ENCODE measurements at places on chromosomes 1 and 21.
A peak's percentile ranks its signal among the peaks of the same experiment; 100 is the strongest.

DNA sequence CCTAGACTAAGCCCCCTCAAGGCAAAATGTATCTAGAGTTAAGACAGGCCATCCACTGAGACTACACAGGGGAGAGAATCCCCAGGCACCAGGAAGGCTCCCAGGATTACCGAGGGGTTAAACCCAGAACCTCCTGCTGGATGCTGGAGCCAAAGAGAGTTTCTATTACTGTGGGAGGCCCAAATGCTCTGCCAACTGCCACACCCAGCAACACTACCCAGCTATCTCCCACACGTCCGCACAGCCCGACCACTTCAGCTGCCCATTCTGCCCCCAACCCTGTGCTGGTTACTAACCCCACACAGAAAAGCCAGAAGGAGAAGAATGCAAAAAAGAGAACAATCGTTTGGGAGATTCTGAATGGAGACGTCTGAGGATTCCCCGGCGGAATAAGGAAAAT, 63.6 kb downstream of the CD46 start:
- no peak for DNase-seq

GRCh38 chr1:85611425-85611824, 30.9 kb downstream of the CCN1 start:
- no peak for DNase-seq

GRCh38 chr1:67169496-67169895, 3.2 kb downstream of the IL23R start:
- DNase-seq = no peak

DNA sequence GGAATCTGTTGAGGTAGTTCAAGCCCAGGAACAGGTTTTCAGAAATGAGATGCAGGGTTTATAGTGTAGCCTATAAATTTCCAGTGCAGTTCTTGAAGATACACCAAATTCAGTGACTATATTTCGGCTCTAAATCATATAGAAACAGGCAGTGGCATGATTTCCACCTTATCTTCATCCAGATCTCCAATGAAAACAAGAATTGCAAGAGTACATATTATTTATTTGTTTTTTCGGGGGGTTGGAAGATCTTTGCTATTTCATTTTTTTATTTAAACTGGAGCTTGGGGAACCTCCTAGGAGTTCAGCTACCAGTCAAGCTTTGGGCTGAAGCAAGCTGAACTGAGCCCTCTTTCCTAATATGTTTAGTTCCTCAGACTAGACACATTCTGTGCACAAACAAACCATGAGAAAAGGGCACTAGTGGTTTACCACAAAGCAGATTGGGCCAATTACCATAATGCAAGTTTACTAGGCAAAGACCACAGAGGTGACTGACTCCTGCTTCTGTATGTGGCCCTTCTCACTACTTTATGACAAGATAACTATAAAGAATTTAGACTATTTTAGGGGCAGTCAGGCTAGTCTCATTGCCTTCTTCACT, 68.5 kb downstream of the RGS2 start:
- no peak for DNase-seq

DNA sequence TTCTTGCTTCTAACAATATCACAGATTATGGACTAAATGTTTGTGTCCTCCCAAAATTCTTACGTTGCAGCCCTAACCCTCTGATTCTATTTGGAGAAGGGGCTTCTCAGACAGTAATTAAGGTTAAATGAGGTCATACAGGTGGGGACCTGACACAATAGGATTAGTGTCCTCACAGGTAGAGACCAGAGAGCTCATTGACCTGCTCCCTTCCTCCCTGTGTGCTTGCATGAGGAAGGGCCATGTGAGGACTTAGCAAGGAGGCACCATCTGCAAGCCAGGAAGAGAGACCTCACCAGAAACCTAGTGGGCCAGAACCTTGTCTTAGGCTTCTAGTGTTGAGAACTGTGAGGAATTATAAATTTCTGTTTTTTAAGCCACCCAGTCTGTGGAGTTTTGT, 322.6 kb downstream of the SMYD3 start:
- no peak for DNase-seq

- DNase-seq = no peak
Measured at GRCh38 chr1:94093996-94094395, 27.0 kb downstream of the ABCA4 start.

- no peak for DNase-seq
Measured at GRCh38 chr1:21523297-21523813, 14.1 kb downstream of the ALPL start.

DNA sequence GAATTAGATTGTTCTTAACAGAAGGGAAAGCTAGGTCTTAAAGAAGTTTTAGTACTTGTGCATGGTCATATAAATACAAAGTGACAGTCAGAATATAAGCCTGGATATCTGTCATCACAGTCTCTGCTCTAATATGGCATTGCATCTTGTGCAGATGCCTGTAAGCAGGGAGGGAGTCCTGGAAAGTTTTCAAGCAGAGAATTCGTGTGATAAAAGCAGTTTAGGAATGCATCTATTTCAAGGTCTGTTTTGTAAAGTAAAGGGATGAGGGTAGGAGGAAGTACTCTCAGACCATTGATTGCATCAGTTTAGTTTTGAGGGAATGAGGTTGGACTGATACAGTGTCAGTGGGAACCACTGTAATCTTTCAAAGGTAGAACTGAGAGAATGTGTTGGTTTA, 30.6 kb downstream of the IARS2 start:
- no peak for DNase-seq

DNA sequence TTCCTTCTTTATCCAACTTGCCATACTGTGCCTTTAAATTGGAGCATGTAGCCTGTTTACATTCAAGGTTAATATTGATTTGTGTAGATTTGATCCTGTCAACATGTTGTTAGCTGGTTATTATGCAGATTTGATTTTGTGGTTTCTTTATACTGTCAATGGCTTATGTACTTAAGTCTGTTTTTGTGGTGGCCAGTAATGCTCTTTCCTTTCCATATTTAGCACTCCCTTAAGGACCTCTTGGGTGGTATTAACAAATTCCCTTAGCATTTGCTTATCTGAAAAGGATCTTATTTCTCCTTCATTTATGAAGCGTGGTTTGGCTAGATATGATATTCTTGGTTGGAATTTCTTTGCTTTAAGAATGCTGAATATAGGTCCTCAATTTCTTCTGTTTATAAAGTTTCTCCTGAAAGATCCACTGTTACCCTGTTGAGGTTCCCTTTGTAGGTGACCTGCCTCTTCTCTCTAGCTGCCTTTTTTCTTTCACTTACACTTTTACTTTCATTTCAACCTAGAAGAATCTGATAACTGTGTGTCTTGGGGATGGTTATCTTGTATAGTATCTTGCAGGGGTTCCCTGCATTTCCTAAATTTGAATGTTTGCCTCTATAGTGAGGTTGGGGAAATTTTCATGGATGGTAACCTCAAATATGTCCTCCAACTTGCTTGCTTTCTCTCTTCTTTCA, 86.9 kb upstream of the NEGR1 start:
- DNase-seq = no peak

DNA sequence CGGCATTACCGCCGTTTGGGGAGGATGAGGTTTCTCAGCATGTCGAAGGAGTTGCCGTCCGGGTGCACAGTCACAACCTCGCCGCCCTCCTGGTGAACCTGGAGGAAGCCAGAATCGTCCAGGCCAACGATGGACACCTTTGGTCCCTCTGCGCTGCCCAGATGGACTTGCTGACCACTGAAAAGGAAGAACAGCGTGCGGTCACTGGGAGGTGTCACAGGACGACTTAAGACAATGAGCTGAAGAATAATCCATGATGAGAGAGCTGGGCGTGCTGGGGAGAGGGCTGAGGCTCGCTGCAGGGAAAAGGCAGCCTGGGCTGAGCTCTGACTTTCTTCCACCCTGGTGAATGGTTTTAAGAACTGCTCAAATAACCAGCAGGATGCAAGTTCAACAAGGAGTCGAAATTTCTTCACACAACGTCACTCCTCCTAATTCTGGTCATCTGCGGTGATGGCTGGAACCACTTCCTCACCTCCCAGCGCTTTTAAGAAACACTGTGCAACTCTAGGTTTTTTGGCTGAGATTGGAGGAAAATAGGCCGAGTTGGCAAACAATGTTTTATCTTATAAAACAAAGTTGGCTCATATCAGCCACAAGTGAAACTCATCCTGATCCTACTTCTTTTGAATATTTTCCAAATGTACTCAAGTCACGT, 55.5 kb downstream of the SIM2 start:
- no peak for DNase-seq

DNA sequence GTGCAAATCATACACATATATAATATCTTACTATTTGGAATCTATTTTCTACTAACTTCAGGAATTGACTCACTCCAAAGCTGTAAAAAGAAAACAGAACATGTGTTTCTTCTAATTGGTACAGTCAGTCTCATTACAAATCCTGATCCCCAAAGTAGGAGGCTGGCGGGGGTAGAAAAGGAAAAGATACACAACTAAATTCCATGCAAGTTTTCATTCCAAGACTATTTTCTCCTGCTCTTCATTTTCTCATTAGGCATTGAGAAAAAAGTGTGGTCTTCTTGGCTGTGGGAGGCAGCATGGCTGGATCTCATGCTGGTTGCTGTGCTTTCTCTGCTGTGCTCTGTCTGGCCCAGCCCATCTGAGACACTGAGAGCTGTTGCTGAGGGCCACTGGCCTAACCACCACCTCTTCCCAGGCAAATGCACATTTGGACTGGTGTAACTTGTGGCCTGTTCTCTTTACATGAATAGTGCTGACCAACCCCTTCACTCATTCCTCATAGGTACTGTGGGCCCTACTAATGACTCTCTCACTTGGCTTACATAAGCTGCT, 1107.5 kb upstream of the B3GALT2 start:
- DNase-seq = no peak

- no peak for DNase-seq
Measured at GRCh38 chr1:113226148-113226547, 153.2 kb downstream of the LRIG2 start.

DNA sequence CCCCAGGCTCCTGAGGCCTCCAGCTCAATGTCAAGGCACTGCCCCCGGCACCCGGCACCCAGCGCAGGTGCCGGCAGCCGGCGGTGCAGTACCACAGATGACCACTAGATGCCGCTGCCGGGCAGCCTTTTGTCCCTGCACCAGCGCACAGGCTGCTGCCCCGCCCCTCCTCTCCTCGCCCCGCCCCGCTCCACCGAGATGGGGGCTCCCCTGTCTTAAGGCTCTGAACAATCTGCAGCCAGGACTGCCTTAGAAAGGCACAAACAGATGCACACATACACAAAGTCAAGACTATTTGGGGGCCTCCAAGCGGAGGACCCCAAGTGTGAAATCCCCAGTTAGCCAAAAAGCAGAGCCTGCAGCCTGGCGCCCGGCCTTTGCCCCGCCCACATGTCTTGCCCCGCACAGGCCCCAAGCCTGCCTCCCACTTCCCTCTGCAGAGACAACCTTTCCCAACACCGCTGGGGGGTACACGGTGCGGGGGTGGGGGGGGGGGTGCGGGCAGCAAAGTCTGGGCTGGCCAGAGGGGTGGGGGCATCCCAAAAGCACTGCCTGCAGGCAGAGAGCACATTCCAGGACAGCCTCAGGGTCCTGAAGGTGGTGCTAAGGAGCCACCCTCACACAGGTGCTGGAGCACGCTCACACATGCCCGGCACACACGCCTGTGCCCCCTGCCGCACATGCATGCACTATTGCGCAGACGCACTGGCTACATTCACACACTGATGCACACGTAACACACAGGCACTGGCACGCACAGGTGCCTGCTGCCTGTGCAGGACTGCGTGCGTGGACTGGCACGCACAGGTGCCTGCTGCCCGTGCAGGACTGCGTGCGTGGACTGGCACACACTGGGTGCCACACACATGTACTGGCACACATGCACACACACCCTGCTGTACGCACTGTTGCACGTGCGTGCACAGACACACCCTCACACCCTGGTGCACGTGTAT, 37.1 kb downstream of the ARHGEF16 start:
- peak; percentile 85 for DNase-seq

GRCh38 chr1:113074237-113074636, 1.2 kb downstream of the LRIG2 start:
- no peak for DNase-seq

GRCh38 chr1:42504535-42505128, 41.5 kb downstream of the CCDC30 start:
- no peak for DNase-seq

DNA sequence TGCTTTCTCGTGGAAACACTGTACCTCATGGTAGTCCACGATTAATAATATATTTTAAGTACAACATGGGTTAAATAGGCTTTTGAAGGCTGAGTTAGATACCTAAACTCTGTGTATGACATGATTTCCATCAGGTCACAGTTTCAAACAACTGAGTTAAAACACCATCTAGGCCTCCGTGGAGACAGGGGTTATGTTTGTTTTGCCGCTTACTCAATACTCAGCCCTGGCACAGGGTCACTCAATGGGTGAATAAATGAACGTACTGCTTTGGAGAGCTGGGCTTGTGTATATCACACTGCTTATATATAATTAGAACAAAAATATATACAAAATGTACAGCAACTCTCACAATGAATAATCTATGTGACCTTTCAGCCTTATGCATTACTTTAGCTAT, 72.5 kb downstream of the PLPPR5 start:
- DNase-seq = no peak

GRCh38 chr1:225746361-225747179, 31.1 kb upstream of the SRP9 start:
- DNase-seq = no peak

DNA sequence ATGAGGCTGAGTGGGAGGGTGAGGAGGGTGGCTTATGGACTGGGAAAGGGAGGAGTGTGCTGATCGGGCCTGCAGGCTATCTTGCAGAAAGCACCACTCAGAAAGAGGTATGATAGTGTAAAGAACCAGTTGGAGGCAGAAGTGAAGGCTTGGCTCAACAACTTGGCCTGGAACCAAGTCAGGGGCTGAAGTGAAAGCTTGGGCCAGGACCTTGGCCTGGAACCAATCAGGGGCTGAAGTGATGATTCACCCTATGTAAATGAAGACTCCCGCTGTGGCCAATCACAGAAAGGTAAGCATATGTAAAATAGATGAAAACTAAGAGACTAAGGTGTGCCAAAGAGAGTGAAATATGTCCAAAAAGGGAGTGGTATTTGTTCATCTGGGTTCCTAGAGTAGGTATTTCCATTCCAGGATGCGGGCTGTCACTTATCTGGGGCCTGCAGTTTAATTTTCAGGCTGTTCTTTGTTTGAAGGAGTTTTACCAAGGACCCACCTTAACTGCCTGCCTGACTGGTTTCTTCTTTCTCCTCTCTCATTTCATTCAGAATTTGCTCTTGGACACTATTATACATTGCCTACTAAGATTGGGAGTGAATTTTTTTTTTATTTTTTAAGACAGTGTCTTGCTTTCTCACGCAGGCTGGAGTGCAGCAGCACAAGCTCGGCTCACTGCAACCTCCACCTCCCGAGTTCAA, 5.1 kb upstream of the RFX5 start:
- DNase-seq = peak; percentile 70

- no peak for DNase-seq
Measured at GRCh38 chr1:201217851-201218250, 27.2 kb downstream of the IGFN1 start.

DNA sequence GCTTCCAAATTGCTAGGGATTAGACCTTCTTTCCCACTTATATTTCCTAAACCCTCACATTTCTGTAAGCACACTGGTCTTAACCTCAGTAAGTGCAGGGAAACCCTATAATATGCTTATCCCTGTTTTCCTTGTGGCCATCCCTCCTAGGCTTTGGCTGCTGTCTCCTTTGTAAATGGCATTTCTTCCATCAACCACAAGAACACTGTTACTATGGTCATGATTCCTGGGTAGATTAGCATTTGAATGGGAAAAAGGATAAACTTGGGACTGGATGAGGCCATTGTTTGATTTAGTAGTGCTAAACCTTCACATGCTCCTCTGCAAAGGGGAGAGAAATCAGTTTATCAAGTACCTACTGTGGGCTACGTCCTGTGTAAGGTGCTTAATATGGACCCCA, 16.2 kb upstream of the AGO3 start:
- no peak for DNase-seq

- no peak for DNase-seq
Measured at GRCh38 chr1:235468970-235469369, 35.3 kb downstream of the B3GALNT2 start.

Data from RPMI8226 (cell line).